GM04503 (cell line): ENCODE measurements at places on chromosomes 6 and 20.
A peak's percentile ranks its signal among the peaks of the same experiment; 100 is the strongest.

DNA sequence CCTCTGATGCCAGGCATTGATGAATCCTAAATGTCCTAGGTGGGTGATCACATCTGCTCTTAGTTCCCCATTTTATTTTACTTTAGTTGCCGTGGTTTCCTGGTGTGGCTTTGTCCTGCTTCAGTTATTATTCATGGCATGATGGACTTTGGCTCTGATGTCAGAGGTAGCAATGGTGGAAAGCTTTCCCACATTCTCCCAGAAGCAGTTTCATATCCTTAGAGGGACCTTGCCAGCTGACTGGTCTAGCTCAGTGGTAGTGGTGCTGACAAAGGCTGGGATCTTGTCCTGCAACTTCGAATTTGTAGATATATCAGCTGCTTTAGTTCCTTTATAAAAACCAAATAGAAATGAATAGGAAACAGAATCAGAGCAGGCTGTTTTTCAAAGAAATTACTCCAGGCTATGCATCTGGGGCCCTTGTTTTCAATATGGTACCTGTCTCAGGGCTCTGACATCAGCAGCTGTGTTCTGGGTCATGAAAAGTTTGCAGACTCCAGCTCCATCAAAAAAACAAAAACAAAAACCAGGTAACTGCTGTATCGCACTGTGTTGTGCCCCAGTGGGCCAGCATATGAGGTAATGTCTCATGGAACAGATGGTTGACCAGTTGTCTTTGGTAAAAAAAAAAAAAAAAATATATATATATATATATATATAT is 133.7 kb downstream of the PLCB4 start:
- DNase-seq, result no peak

GRCh38 chr6:39515006-39515405 is 192.5 kb upstream of the KCNK16 start:
- no peak for DNase-seq

GRCh38 chr6:39801456-39802251 is 9.5 kb downstream of the DAAM2 start:
- DNase-seq, result no peak

GRCh38 chr20:60001108-60001507 is 42.9 kb downstream of the CDH26 start:
- no peak for DNase-seq

GRCh38 chr6:31597006-31597405 is 4.2 kb upstream of the NCR3 start:
- DNase-seq, result no peak

GRCh38 chr6:128346569-128346968 is 173.8 kb downstream of the PTPRK start:
- DNase-seq, result no peak

DNA sequence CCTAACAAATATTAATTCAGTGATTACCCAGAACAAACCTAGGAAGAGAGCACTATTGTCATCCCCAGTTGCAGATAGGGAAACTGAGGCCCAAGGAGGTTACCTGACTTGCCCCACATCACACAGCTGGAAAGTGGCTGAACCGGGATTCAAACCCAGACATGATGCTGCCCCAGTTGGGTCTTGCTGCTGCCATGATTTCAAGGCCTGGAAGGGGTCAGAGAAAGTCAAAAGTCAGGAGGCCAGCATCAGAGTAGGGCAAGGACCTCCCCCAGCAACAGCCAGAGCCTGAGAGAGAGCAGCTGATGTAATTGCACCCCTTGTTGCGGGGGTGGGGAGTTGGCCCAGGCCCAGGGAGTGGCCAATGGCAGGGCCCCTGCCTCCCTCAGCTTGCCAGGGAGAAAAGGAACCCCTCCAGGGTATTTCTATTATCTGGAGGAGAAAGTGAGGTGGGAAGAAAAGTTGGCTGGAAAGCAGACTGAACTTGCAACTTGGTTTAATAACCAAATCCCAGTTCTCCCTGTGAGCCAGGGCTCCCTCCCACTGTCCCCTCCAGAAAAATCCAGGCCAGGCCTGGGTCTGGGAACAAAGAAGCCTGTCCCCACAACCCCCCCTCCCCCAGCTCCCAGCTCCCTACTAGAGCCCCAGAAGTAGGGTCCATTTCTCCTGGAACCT is 83.6 kb downstream of the MRPL14 start:
- no peak for DNase-seq

GRCh38 chr20:39880890-39881289 is 808.1 kb downstream of the MAFB start:
- DNase-seq, result no peak

GRCh38 chr20:23116311-23117089 is 30.4 kb upstream of the CD93 start:
- peak; percentile 11 for DNase-seq

- DNase-seq, result no peak
Observed at GRCh38 chr20:46651091-46651962, at the start of gene SLC13A3. SLC13A3 (minus strand) TSS chr20:46651459; CDS start chr20:46651421, 38 bp downstream.

- no peak for DNase-seq
Observed at GRCh38 chr6:118080547-118080946, 173.5 kb downstream of the SLC35F1 start.

GRCh38 chr6:42988486-42989020 is 4.2 kb downstream of the PPP2R5D start:
- no peak for DNase-seq

DNA sequence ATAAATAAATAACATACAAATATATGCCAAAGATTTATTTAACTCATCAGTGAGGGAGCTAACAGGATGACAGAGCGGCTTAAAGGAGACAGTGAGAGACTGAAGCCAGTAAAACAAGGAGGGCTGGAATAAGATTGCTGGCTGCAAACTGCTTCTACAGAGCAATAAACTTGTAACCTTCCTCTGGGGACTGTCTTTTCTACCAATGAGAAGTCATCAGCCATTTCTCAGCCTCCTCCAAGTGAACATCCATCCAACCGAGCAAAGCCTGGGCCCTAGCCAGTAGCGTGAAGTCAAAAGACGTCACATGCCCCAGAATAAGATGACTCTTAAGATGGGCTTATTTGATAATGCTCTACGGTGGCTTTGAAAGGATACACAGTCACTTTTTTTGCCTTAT is 42.5 kb downstream of the CPXM1 start:
- DNase-seq, result no peak

DNA sequence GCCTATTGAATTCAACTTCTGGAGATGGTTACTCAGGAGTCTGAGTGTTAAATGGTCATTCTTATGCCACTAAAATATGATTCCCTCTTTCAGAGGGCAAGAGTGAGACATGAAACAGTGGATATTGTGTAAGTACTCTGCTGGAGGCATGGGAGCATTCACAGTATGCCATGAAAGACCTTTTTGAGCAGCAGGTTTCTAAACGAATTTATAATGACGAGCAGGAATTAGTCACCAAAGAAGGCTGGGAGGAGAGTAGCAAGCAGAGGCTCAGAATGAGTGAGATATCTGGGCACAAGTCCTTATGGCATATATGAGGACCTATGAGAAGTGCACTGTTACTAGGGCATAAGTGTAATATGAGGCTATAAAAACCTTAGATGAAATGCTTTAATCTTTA is 10.9 kb upstream of the MYB start:
- no peak for DNase-seq

DNA sequence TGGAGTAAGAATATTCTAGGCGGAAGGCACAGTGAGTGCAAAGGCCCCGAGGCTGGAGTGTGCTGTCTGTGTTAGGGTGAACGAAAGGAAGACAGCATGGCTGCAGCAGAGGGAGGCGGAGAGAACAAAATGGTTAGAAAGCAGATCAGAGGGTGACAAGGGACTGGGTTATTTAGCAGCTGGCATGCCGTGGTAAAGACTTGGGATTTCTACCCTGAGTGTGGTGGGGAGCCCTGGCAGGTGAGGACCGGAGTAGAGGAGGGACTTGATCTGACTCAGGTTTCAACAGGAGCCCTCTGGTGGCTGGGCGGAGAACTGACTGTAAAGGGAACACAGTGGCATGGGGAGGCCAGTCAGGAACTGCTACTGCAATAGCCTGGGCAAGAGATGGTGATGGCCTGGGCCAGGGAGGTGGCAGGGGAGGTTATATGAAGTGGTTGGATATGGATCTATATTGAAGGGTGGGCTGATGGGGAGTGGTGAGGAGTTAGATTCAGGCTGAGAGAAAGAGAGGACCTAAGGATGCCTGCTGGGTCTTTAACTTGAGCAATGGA is 38.0 kb downstream of the PIM1 start:
- no peak for DNase-seq

DNA sequence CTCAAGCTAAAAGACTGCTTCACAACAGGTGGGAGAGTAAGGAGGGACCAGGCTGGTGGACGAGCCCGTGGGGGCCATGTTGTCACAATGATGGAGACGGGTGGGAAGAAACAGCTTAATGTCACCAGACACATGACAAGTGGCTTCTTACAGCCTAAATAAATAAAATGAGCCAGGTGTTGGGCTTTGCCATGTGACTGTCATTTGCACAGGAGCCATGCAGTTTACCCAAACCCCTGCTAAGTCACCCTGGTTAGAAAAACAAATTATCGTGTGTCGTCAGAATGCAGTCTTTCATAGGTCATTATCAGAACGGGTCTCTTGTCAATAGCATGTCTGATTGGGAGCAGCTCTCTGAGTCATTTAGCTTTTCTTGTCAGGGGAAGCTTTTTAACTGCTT is 18.5 kb downstream of the BTBD3 start:
- no peak for DNase-seq

DNA sequence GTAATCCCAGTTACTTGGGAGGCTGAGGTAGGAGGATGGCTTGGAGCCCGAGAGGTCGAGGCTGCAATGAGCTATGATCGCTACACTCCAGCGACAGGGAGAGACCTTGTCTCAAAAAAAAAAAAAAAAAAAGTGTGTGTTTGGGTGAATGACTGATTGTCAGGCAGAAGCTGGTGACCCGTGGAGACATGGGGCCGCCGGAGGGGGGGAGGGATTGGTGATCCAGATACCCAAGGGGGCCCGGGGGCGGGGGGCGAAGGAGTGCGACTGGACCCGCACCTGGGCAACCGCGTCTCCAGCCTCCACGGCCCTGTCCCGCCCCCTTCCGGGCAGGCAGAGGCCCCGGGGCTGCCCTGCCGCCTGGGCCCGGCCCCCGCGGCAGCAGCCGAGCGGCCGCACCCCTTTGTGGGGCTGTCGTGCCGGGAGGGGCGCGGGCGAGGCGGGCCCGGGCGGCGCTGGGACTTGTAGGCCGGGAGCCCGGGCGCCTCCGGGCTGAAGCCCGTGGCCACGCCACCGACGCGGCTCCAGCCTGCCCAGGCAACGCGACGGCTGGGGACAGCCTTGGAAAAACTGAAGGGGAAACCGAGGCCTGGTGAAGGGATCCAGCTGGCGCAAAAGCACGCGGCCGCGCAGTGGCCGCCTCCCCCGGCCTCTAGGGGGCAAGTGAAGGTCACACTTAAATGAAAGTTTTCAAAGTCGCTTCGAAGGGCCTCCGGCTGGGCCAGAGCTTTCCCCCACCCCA is 2.1 kb upstream of the RBM38 start:
- DNase-seq, result no peak

- DNase-seq, result no peak
Observed at GRCh38 chr6:221531-222349, 70.5 kb upstream of the DUSP22 start.
